ENCODE measurements at places on chromosomes 12 and 14. TPM values are rescaled to one million over a fixed set of nuclear protein-coding genes. Genes with fewer than 3 reads are reported as not detected.

The KIF26A gene
- 0.34 TPM for total RNA-seq

DNA sequence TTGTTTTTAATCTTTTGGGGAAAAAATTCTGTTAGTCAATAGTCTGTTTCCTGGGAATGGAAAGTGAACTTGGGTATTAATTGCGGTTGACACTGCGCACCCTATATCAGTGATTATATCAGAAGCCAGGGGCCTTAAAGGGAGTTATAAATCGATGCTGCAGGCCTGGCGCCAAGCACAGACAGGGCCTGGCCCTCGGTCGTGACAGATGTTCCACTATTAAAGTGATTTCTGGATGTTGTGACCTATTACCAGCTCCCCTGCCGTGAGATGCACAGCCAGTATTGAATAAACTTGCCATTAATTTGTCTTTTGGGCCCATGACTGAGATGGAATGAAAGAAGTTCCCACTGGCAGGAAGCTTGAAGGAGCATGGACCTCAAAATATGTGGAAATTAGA is 45.1 kb upstream of the KITLG start:
- no peak for DNase-seq

DNA sequence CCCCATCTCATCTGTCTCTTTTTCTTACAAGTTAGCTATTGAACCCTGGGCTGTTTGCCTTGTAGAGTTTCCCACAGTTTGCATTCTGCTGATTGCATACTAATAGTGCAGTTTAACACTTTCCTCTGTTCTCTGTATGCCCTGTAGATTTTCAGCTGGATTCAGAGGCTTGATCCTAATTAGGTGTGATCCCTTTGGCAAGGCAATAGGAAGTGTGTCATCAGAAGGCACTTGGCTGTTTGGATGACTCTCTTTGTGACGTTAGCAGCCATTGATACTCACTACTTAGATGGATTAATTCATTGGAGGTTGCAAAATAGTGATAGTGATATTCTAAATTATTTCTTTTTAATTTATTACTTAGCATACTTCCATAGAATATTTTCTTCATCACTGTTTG is 33.6 kb downstream of the FUT8 start:
- DNase-seq, result no peak

The MYBPC1 gene
- total RNA-seq, result not detected

- no peak for DNase-seq
Measured at GRCh38 chr14:103692871-103693270, 22.4 kb downstream of the XRCC3 start.

The GLT1D1 gene
- 3.2 TPM for total RNA-seq

- DNase-seq, result peak; percentile 36
Measured at GRCh38 chr14:104865081-104865630, at the start of gene CEP170B. CEP170B (plus strand) TSS chr14:104865268; CDS start chr14:104868451, 3,183 bp downstream.

DNA sequence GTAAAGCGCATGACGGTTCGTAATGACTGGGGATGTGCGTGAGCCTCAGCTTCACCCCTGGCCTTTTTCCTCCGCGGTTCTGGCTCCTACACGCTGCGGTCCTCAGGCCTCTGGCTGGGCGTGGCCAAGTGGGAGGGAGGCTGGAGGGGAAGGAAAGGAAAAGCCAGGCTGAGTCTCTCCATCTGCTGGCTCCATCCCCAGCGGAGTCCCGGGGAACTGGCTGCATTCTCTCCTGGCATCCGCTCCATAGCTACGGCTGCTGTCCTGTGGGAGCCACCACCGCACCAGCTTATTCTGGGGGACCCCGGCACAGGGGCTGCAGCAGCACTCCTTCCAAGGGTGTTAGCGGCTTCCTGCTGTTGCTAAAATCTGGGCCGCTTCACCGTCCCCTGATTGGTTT is 68.2 kb upstream of the SLC24A4 start:
- no peak for DNase-seq

GRCh38 chr14:59755409-59756135 is 115.0 kb downstream of the RTN1 start:
- no peak for DNase-seq

DNA sequence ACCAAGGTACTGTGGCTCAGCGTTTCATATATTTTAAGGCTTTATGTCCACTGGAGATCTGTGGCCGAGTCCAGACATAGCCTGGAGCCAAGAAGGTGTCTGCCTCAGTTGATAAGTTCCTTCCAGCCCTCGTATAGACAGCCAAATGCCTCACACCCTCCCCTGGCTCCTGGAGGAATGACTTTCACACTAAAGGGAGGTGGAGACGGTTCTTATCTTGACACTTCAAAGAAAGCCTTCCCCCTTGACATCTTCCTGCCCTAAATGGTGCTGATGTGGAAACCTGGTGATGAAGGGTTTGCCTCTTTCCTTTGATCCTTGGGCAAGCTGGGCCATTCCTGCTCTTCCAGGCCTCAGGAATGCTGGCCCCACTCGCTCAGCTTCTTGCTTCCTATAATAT is 474.8 kb upstream of the TBX3 start:
- no peak for DNase-seq
